ENCODE measurements at places on chromosomes 11 and 22.

DNA sequence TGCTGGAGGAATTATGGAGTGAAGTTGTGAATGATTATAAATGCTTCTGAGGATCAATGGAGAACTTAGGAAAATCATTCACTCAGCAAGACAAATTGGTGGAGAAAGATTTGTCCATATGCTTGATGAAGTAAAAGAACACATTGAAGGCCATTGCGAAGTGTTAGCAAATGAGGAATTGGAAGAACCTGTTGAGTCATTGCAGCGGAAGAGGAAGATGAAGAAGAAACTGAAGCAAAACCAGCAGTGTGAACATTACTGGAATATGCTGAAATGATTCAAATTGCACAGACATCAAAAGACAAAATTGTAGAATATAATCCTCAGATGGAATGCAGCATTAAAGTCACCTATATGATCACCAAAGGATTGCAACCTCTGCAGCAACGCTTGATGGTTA, 168.1 kb downstream of the ADAMTS15 start:
- no peak for DNase-seq

DNA sequence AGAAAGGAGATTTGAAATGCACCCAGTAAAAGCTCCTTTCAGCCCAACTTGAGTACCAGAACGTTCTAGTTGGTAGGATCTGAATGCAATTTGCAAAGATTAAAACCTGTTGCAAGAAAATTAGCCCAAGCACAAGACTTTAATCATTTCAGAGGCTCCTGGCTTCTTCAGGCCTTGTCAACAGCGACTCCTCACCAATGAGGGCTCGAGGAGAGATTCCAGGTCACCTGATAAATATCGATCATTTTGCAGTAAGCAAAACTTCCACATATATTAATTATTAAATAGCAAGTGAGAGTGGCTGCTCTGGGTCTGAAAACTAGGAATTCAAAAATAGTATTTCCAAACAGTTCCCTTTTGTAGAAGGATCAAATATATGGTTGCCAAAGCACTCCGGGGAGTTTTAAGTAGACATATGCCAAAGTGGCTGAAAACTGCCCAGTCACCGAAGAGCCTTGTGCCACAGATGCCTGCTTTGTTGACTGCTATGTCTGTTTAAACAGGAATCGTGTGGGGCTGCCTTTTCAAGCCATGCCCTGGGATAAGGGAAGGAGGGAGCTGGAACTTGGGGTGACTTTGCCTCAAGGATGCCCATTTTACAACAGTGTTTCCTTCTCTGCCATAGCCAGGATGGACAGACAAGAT, 64.0 kb downstream of the CSNK2A3 start:
- DNase-seq: no peak

DNA sequence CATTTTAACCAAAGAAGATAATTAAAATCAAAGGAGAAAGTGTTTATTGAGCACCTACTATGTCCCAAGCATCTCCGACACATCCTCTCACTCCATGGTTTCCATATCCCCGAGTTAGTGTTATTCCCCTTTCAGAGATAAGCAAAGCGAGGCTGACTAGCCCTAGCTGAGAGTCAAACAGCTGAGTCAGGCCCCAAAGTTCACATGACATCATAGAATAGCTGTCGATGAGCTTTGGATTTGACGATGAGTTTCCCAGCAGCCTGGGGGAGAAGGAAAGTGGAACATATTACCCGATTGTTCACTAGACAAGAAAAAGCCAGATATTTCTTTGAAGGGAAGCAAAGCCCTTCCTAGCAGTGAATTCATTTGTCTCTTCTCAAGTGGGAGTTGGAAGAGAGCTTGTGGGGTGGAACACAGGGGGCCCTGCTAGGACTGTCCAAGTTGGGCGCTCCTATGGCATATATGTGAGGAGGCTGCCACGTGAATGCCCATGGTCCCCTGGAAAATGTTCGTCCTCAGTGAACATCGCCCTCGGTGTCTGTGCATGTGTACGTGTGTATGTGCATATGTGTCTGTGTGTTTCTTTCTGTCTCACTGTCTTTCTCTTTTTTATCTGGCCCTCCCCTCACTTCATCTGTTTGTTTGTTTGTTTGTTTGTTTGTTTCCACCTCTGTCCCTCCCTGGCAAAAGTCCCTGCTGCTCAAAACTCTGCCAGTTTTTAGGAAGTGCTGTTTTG, 493 bp upstream of the CYTH4 start:
- DNase-seq: no peak

GRCh38 chr11:70844387-70844786, 408.0 kb downstream of the SHANK2 start:
- no peak for DNase-seq

DNA sequence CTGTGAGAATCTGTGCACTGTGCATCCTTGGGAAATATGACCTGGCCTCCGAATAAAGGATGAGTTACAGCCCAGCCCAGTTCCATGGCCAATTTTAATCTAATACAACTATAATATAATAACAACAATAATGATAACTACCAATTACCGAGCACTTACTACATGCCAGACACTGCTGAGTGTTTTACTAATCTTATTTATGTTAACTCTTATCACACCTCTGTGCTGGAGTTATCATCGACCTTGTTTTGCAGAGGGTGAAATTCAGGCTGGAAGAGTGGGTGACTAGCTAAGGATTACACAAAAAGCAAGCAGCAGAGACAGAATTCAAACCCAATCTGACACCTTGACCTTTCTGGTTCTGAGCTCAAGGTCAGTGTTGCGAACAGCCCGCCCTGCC, 83.9 kb downstream of the GALNT18 start:
- no peak for DNase-seq

GRCh38 chr11:69879729-69880005, 60.5 kb upstream of the FGF3 start:
- no peak for DNase-seq

DNA sequence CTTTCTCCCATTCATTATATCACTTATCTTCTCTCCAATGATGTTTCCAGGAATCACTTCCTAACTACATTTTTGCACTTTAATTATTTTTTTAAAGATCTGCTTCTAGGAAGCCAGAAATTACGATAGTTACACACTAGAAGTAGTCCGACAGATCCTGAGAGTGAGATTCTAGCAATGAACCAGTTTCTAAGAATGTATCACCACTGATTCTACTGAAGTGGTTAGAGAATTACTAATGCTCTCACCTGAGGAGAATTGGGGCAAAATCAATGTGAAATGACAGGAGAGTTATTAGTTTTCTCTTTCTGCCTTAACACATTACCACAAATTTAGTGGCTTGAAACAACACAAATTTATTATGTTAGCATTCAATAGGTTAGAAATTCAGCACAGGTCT, 241.2 kb downstream of the CASP12 start:
- no peak for DNase-seq

DNA sequence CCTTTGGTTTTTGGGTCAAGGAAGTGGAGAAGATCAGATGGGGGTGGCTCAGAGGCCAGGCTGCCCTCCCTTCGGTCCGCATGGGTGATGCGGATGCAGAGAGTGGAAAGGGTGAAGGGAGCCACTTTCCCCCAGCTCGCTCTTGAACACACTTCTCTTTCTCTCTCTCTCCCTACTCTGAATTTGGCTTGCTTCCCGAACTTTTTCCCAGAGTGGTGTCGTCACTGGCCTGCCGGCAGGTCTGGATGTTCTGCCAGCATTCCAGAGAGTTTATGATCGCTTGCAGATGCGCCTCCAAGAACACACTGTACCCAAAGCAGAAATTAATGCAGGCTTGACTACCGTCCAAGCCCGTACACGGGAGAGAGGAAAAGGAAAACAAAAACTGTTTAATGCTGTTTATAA, 103.2 kb downstream of the ZBTB16 start:
- DNase-seq: no peak

- no peak for DNase-seq
Measured at GRCh38 chr11:100760744-100761143, 73.7 kb downstream of the ARHGAP42 start.

DNA sequence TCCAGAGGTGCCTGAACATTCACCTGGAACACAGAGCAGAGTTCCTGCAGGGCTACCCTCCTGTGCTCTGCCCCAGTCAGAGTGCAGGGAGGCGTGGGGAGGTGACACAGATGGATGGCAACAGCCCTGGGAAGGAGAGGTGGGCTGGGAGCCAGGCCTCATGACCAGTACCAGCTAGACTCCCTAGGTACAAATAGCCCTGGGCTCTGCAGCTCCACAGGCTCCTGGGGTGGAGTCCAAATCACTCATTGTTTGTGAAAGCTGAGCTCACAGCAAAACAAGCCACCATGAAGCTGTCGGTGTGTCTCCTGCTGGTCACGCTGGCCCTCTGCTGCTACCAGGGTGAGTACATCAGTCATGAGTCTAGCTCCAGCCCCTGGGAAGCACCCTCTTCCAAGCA, at the start of gene SCGB1D2:
TSS of gene SCGB1D2 (plus strand) at position 219 of the 400 bp plus-strand sequence. CDS start at position 288, 69 bp downstream.
- DNase-seq: no peak

GRCh38 chr11:5815534-5815933, 6.8 kb downstream of the OR52N2 start:
- DNase-seq: no peak

GRCh38 chr11:127017482-127017881, 16.9 kb upstream of the KIRREL3 start:
- no peak for DNase-seq

DNA sequence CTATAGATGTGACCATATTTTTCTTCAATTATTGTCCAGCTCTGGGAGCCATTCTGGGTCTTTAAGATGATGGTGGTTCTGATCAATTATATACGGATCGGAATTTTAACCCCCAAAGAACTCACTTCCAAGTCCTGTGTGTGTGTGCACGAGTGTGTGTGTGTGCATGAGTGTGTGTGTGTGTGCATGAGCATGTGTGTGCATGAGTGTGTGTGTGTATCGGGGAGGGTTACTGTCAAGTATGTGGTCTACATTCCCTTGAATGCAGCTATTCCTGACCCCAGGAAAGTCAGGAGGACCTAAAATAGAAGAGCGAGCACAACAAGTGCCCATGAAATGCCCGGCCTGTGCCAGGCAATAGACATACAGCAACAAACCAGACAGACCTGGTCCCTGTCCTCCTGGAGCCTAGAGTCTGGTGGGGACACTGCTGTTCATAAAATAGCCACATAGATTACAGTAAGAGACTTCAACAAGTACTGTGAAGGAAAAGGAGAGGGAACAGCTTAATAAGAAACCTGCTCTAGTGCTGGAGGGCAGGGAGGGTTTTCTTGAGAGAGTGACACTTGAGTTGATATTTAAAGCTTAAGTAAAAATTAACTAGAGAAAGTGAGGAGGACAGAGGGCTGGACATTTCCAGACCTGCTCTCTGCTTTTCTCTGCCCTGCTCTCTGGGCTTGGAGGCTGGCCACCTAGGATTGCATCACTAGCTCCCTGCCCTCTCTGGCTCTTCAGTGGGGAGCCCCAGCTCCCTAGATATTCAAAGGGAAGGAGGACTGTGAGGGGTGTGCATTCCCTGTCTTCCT, 66.1 kb upstream of the SPON1 start:
- DNase-seq: no peak

- no peak for DNase-seq
Measured at GRCh38 chr11:3134218-3134621, 30.9 kb downstream of the OSBPL5 start.

- DNase-seq: no peak
Measured at GRCh38 chr11:8354622-8355415, 91.1 kb upstream of the LMO1 start.

- DNase-seq: no peak
Measured at GRCh38 chr11:111299101-111300026, 1.0 kb downstream of the POU2AF3 start.

GRCh38 chr11:8933931-8934330, 1.2 kb upstream of the C11orf16 start:
- DNase-seq: no peak

GRCh38 chr22:41966607-41967240, 2.5 kb upstream of the SEPTIN3 start:
- no peak for DNase-seq

- no peak for DNase-seq
Measured at GRCh38 chr11:75383246-75383645, 16.1 kb upstream of the RPS3 start.

DNA sequence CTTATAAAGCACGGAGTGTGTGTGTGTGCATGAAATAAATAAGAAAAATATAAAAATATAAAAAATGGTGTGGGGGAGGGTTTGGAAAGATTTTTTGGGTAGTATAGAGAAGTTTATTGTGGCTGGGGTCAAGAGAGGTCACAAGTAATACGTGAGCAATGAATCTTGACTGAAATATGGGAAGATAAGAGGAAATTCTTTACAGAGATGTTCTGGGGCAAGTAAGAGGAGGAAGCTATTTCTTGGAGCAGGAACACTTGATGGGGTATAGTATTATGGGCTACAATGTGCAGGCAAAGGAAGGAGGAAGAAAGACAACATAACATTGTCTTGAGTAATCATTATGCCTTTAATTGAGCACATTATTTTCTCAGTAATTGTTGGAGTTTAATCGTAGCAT, 2.1 kb downstream of the HBD start:
- no peak for DNase-seq

GRCh38 chr11:47443028-47443700, 5.8 kb downstream of the RAPSN start:
- DNase-seq: no peak

DNA sequence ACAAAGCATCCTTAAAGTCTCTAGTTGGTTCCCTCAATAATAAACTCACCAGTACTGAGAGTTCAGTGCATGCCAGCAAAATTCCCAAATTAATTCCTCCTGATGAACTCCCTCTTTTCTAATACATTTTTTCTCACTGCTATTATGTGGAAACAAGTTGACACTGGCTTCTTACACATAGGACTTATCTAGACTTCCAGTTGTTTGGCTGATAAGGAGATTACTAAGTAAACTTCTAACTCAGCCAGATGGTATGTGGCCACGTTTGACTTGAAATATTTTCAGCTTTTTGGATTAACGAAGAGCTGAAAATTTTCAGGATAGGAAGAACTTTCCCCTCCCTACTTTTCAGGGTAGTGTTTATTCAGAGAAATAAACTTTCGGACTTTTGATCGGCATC, 1154.2 kb upstream of the TENM4 start:
- DNase-seq: no peak

- DNase-seq: no peak
Measured at GRCh38 chr11:22084056-22084455, 108.8 kb upstream of the ANO5 start.

DNA sequence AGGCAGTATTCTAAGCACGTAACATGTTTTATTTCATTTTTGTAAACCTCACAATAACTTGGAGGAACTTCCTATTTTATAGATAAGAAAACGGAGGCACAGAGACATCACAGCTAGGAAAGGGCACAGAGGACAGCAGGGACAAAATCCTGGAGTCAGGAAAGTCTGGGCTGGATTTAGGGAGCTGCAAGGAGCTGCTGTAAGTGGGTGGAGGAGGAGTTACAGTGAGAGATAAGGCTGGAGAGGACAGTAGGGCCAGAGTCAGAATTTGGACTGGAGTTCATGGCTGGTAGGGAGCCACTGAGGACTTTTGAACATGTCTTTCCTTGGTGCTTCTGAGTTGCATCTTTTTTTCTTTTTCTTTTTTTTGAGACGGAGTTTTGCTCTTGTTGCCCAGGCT, 32.2 kb upstream of the PTPRJ start:
- no peak for DNase-seq

GRCh38 chr11:128470081-128470480, 117.3 kb downstream of the ETS1 start:
- DNase-seq: no peak
